ENCODE measurements at places on chromosomes 2 and 18.

DNA sequence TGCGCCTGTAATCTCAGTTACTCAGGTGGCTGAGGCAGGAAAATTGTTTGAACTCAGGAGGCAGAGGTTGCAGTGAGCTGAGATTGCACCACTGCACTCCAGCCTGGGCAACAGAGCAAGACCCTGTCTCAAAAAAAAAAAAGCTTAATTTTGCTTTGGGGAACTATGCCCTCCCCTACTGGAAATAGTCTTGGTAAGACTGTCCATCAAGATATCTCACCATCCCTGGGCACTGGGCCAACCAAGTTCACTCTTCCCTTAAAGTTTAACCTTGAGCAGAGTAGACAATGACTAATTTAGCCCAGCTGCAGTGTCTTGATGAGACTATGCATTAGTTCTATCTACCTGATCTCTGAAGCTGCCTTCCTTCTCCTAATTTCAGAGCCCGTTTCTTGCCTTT is 44.7 kb downstream of the ASXL2 start:
- DNase-seq, result no peak

- DNase-seq, result no peak
Measured at GRCh38 chr2:136062066-136062837, 55.7 kb downstream of the CXCR4 start.

DNA sequence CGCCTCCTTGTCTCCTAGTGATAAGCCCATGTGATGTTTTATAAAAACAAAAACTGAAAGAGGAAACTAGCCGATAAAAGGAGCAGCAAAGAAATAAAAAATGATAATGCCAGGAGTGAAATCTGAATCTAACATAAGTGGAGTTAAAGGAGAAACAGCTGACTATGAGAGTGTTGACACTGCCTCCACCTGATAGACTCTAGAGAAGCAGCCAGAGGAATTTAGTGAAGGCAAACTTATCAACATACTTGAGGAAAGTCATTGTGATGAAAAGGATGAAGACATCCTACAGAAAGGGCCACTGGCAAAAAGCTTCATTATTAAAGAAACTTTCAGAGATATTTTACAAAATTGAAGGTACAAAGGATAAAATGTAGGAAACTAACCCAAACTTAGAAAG is 1.9 kb downstream of the M1AP start:
- DNase-seq, result no peak

GRCh38 chr18:7514796-7515440 is 52.2 kb upstream of the PTPRM start:
- DNase-seq, result no peak

- DNase-seq, result no peak
Measured at GRCh38 chr18:55088561-55088960, 129.3 kb upstream of the CCDC68 start.

- no peak for DNase-seq
Measured at GRCh38 chr2:121778741-121779487, 23.5 kb downstream of the TSN start.
